Cerebellum (tissue), 4 donors: ENCODE measurements at places on chromosomes 13 and 19. TPM values are rescaled to one million over a fixed set of nuclear protein-coding genes. Genes with fewer than 3 reads are reported as not detected.

DNA sequence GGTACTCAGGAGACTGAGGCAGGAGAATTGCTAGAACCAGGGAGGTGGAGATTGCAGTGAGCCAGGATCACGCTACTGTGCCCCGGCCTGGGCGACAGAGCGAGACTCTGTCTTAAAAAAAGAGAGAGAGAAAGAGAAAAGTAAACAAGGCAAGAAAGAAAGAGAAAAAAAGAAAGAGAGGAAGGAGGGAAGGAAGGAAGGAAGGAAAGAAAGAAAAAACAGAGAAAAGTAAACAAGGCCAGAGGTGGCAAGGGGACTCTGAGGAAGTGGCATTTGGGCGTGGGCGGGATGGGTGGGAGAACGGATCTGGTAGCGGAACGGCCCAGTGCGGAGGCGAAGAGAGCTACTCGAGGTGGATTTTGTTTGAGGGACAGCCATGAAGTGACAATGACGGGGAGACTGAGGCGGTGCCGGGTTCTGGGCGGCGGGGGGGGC is 7.5 kb upstream of the ARRDC2 start:
- DNase-seq: no peak

The GRK1 gene
- total RNA-seq: 0.45 TPM

DNA sequence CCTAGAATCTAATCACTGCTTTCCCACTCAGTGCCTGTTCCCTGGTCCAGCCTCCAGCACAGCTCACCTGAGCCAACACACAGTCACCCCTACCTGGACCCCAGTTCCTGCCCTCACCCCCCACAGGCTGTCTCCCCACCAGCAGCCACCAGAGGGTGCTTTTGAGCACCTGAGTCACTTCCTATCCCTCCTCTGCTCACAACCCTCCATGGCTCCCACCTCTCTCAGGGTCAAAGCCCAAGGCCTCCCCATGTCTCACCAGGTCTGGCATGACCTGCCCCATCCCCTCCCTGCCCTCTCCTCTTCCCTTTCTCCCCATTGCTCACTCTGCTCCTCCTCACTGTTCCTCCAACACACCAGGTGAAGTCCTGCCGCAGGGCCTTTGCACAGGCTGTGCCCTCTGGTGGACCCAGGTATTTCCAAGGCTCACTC is 7.1 kb upstream of the DPP9 start:
- no peak for DNase-seq

GRCh38 chr19:7917267-7918061 is 2.7 kb upstream of the SNAPC2 start:
- peak; percentile 79 for DNase-seq

DNA sequence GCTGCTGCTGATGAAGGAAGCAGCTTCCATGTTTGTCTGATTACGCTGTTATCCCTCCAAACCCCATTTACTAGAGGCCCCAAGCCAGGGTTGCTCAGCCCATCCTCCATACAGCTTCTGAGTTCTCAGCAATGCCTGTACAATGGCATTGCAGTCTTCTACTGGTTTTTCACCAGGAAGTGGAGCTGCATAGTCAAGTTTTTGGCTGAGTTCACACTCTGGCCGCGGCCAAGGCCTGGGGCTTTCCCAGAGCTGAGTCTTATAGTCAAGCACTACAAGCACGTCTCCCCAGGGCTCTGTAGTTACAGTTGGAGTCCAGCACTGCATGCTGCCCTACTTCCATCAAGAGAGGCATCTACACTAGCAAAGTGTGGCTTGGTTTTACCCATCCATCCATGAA is 182.5 kb downstream of the POU4F1 start:
- DNase-seq: no peak

- DNase-seq: no peak
These were observed 14.0 kb upstream of the GJB2 start for GRCh38 chr13:20206698-20207235.

The TMEM145 gene
- 40.8 TPM for total RNA-seq

DNA sequence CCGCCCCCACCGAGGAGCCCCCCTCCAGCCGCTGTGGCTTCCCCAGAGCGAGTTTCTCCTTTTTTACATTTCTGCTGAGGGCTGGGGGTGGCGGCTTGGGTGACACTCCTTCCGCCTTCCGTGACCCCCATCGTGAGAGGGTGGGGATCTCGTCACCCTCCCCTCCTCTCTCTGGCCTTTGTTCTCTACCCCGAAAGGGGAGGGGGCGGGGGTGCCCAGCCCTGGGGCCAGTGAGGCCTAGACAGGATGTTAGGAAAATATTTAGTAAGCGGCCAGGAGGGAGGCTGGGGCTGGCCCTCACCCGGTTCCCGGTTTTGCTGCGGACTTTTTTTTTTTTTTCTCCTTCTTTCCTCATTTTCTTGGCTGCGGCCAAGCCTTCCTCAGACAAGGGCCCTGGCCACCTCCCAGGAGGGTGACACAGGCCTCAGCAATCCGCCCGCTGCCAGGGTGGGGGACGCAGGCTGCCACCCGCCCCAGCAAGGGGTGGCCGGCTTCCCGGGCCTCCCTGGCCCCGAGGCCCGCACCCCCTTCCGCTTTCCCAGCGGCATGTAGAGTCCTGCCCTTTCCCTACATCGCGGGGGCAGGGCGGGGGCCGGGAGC is 3.9 kb downstream of the MIDN start:
- DNase-seq: peak; percentile 67

The ANKRD24 gene
- 1.7 TPM for total RNA-seq

The CLN5 gene
- total RNA-seq: 19.1 TPM

DNA sequence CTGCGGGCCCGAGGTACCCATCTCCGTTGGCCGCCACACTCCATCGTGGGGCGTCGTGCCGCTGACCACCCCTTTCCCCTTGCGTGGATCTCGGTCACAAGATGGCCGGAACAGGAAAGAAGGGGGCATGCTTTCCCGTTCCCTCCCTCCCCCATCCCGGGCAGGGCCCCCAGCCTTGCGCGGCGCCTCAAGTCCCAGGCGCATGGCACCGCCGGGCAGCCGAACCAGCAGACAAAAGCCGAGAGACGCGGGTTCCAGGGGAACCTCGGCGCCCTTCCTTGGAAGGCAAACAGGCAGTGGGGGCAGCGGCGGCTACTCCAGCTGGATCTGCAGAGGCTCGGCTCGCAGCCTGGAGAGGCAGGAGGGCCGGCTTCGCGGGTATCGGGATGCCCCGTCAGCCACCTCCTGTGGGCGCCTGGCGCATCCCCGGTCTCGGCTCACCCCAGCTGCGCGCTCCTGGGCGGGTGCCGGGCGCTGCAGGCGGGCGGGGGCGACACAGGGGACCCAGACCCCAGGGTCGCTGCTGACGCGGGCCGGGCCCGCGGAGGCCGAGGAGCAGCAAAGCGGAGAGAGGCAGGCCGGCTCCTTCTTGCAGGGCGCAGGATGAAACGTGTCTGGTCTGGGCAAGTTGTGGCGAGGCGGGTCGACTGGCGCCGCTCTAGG is 439 bp downstream of the DZIP1 start:
- DNase-seq: peak; percentile 38

DNA sequence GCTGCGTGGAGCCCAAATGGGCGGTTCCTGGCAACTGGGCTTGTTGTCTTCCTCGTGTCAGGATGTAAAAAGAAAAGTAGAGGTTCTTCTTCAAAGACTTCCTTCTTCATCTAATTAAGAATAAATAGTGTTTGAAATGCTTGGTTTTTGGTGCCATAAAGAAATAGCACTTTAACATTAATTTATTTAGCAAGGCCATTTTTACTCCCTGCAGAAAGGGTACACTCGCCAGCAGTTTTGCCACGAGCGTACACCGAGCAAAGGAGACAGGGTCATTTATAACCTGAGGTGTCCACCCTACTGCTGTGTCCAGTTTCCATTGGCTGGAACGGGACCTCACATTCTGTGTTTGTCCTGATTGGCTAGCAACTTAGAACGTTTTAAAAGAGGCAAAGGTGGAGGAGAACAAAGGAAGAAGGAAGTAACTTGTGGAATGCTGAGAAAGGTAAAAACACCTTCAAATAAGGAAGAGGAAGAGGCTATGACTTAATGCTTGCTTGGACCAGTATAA is 21.8 kb upstream of the OR10H1 start:
- no peak for DNase-seq

- DNase-seq: no peak
These were observed 61.6 kb downstream of the GSX1 start for GRCh38 chr13:27853861-27854260.
